ENCODE measurements at places on chromosomes 1 and 21. TPM values are rescaled to one million over a fixed set of nuclear protein-coding genes. Genes with fewer than 3 reads are reported as not detected.

DNA sequence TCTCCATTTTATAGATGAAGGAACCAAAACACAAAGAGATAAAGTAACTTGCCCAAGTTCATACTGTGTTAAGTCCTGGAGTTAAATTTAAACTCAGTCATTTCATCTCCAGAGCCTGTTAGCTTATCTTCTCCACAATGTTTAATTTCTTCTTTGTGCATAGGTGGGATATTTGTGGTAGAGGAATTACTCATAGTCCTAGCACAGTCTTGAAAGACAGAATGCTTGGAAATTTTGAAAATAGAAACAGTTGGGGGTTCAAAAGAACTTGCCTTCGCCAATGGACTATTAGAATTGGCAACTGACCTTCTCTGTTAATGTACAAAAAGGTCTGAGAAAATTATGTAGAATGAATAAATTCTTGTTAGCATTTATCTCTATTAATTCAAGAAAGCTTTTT lies 832.0 kb upstream of the PRMT6 start:
- DNase-seq, result no peak

Gene CAPN9
- total RNA-seq, result 0.82 TPM

Gene ELAPOR1
- 18.8 TPM for total RNA-seq

GRCh38 chr1:177902266-177902665 lies 67.6 kb downstream of the SEC16B start:
- no peak for DNase-seq

DNA sequence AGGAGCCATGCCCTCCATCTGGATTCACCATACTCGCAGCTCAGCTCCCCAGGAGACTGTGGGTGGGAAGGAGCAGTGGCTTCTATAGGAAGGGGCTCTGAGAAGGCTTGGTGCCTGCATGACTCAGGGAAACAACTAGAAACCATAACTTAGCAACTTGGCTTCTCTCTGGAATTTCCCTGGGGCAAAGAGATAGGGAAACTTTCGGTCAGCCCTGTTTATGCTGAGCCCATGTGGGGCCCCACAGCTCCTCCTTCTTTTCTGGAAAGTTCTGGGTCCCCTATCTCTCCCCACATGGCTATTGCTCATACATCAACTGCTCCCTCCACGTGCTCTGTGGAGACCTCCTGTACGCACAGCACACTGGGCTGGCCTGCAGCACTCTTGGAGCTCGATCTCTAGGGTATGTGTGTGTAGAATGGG lies 39.3 kb downstream of the PLEKHA6 start:
- no peak for DNase-seq

Measured in tongue (tissue), 3 donors.